ENCODE measurements at places on chromosomes 2 and 18. TPM values are rescaled to one million over a fixed set of nuclear protein-coding genes. Genes with fewer than 3 reads are reported as not detected.

The FAM237A gene
- not detected for total RNA-seq

DNA sequence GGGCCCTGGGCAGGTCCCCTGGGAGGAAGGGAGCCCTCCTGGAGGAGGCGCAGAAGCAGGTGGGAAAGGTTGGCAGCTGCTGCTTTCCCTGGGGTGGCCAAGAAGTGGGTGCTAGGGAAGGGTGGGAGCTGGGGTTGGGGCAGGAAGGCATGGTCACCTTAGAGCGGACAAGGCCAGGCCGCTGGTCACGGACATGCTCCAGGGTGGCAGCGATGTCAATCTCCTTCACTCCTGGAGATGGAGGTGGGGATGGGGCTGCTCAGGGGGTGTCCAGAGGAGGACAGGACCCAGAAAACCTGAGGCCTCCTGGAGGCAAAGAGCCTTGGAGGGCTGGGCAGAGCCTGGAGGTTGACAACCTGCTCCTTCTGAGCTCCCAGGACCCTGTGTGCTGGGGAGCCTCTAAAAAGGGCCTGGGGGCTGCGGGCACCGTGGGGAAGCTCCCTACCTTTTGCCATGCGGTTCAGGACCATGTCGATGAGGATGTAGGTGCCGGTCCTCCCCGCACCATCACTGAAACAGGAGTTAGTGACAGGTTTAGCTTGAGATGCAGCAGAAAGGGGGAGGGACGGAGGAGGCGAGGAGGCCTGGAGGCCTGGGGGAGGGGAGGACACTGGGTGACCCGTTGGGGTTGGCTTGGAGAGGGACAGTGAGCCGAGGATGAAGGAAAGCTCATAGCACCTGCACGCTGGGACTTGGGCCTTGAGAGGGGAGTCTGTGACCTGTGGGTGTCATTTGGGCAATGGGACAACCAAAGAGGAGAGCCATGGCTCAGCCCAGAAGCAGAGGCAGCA is 11.4 kb downstream of the DNAJB2 start:
- DNase-seq: no peak

- DNase-seq: no peak
Observed at GRCh38 chr2:166152064-166152463, 24.2 kb upstream of the SCN1A start.

DNA sequence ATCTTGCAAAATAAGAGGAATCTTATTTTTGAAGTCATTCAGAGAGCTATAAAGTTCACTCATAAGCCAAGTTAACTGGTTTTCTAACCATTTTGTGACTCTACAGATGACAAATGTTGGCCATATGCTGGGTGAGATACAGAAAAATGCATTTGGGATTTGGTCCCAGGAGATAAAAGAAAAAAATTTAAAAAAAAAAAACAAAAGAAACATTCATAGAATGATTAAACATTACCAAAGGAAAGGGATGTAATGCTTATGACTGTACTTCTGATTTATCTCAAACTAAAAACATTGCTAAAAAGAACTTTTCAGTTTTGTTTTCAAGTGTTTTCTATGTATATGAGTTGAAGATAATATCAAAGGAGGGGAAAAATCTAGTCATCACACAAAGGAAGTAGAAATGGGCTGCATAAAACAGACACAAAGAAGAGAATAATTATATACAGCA is 43.1 kb downstream of the PELI1 start:
- no peak for DNase-seq

GRCh38 chr2:238061315-238062202 is 758 bp downstream of the SCLY start:
- peak; percentile 62 for DNase-seq

GRCh38 chr18:63994783-63995399 is 25.0 kb downstream of the SERPINB8 start:
- DNase-seq: peak; percentile 61

All from neural progenitor cell (in vitro differentiated cells).